Stimulated activated CD8-positive, alpha-beta memory T cell treated with anti-CD3 and anti-CD28 coated beads, Interleukin-15, amount 100 ng/mL, for 48 hours (primary cell): ENCODE measurements at places on chromosomes 2 and 18.

GRCh38 chr2:51990684-51991083 is 958.8 kb upstream of the NRXN1 start:
- no peak for DNase-seq

DNA sequence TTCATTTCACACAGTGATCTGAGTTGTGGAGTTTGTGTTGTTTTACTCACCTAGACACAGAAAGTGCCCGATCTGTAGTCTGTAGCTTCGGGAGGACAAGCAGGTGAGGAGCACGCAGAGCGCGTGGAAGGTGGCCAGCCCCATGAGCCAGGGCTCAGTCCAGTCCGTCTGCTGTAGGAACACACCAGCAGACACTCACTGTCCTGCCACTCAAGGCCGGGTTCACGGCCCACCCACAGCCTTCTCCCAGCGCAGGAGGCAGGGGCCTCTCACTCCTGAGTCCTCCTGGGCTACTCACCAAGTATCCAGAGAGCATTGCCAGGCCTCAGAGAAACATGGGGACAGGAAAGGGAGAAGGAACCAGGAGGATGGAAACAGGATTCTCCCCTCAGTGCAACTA is 1.7 kb downstream of the TMEM18 start:
- no peak for DNase-seq

GRCh38 chr2:26846334-26847306 is 1.3 kb upstream of the DPYSL5 start:
- DNase-seq, result peak; percentile 34

DNA sequence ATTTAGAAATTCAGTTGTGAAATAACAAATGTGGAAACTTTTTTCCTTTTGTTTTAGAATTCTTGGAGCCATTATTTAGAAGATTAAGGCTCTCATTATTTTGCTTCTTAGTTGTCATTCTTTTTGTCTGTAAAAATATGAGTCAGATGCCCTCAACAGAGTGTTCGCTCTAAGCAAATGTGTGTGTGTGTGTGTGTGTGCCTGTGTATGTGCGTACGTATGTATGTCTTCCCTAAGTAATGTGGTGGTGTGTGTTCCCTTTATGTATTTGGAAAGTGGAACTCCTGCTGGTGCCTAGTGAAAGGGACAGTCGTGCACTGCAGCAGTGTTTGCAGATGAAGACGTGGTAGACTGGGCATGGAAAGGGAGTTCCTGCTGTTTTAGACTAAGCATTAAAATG is 27.5 kb downstream of the ZNF407 start:
- DNase-seq, result no peak

DNA sequence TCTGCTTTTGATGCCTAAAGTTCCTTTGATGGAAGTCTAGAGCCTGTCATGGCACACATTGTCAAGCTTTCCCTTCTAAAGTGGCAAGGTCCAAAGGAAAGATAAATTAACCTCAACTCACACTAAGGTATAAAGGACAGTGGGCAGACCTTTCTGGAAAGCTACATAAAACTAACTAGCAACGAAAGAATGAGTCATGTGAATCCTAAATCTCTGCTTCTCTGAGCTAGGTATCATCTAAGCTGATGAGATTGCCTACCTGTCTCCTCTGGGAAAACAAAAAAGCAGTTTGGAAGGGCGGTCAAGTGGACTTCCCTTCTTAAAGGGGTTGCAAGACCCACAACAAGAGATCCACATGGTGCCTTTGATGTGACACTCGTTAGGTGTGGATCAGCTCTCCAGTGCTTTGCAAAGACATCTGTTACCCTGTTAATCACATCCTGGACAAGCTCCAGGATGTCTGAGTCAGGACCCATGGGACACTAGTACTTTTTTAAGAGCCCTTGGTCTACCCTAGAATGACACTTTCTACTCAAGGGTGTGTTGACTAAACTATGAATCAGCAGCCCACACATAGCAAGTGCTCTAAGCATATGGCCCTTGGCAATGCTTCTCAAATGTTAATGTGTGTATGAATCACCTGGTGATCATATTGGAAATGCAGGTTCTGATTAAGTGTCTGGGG is 173.5 kb downstream of the ALK start:
- DNase-seq, result peak; percentile 14

GRCh38 chr2:76450024-76450475 is 739.3 kb upstream of the GCFC2 start:
- no peak for DNase-seq

- DNase-seq, result no peak
These were observed 35.9 kb upstream of the LPIN2 start for GRCh38 chr18:3048820-3049349.

GRCh38 chr2:3667151-3667631 is 9.2 kb downstream of the ALLC start:
- DNase-seq, result no peak

DNA sequence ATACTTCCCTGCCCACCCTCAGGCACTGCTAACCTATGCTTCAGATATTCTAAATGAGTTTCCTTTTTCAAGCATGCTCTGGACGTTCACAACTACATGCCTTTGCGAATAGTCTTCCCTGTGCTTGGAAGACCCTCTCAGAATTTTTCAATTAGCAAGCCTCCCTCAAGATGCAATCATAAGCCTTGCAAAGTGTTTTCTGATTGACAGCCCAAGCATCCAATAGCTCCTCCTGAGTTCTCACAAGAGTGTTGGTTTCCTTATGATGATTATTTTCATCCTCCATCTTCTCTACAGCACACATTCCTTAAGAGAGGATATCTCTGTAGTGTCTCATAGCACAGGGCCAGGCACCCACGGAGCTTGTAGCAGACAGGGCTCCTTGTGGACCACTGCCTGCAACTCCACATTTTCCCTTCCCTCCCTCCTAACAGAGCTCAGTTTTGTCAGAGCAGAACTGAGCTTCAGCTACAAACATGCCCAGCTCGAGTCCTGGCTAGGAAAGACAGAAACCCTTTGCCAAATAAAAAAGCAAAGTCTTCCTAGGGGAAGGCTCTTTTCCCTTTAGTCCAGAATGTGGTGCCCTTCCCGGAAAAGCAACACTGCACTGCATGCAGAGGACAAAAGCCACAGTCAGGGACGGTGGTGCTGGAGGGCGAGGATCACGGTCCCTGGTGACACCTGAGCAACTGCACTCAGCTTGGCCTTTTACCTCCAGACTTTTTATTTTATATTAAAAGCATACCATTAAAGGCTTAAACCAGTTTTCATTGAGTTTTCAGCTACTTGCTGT is 819.8 kb upstream of the ID2 start:
- DNase-seq, result no peak

DNA sequence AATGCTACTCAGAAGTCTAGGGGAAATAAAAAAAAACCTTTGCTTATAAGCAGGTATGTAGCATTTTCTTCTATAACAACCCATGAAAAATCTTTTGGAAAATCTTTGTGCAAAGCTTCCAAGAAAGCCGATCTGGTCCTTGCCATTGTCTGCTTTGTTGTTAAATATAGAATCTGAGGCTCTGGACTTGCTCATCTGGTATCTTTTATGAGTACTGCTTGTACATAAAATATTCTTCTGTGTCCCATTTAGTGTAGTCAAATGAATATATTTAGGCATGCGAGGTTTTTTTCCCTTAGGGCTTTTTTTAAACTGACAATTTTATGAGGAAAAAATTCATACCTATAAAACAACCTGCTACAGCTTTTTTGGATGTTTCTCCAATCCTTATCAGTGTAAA is 45.0 kb upstream of the RMND5A start:
- DNase-seq, result no peak

GRCh38 chr2:191661097-191661924 is 16.6 kb upstream of the NABP1 start:
- no peak for DNase-seq
